Esophagus squamous epithelium (tissue), 5 donors: ENCODE measurements at places on chromosomes 6 and 20.

GRCh38 chr20:17868151-17868550 lies 100.4 kb downstream of the SNX5 start:
- no peak for DNase-seq

DNA sequence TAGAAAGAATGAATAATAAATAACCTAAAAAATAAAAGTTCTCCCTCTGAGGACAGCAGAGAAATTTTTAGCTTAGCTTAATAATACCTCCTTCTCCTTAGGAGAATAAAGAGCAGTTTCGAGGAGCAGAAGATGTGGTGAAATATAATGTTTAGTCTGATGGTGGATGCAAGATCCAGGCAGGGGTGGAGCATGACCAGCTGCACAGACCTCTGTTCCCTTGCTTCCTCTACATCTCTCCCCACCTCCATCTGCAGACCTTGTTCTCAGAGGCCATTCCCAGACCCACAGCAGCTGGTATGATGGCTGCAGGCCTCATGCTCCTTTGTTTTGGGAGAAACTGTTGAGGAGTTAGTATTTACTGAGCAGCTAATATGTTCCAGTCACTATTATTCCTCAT lies 1.5 kb downstream of the BTN3A2 start:
- DNase-seq: no peak

- DNase-seq: no peak
Measured at GRCh38 chr6:36337814-36338213, 1.1 kb upstream of the BNIP5 start.

DNA sequence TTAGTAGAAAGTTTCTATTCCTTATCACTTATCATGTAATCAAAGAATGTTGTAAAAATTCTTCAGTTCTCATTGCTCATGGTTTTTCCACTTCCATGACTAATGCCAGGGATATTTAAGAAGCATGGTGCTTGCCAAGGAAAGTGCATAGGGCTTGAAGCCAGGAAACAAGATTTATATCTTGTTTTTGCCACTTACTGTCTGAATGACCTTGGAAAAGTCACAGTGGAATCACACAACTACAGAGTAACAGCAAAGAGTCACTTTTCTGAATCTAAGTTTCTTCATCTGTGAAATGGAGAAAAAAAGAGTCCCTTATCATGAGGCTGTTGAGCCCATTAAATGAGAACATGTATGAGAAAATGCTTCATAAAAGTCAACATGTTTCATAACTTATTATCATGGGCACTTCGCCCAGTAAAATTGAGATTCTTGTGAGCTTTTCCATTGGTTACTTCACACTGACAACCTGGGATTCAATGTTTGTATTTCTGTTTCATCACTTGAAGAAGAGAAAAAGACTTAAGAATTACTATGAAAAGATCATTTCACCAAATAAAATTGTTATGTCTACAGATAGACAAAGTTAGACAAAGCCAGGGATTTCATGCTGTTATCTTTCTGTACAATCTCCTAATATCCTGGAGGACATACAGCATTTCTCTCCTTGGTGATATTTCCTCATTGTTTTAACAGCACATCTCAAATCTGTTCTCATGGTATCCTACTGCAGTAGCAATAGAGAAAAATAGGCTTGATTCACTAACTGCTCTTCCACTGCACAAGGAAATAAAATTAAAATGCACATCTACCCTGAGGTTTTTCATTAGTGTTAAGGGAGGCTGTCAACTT lies 7.6 kb upstream of the BMP5 start:
- no peak for DNase-seq

DNA sequence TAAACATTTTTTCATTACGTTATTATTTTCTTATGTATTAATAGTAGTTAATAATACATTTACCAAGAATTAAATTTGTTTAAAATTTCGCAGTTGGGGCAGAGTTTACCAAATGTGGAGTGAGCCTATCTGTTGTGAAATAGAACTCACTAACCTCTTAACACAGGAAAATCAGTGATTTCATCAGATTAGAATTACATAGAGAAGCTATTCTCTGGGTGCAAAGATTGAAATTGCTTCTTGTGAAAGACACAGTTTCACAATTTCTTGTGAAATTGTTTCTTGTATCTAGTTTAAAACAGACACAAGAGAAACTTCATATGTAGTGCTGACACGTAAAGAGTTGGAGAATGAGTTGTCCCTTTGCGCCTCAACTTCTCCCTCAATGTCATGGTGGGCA lies 69.4 kb upstream of the PRL start:
- DNase-seq: no peak

GRCh38 chr20:4836935-4837334 lies 115.2 kb downstream of the PRND start:
- no peak for DNase-seq

DNA sequence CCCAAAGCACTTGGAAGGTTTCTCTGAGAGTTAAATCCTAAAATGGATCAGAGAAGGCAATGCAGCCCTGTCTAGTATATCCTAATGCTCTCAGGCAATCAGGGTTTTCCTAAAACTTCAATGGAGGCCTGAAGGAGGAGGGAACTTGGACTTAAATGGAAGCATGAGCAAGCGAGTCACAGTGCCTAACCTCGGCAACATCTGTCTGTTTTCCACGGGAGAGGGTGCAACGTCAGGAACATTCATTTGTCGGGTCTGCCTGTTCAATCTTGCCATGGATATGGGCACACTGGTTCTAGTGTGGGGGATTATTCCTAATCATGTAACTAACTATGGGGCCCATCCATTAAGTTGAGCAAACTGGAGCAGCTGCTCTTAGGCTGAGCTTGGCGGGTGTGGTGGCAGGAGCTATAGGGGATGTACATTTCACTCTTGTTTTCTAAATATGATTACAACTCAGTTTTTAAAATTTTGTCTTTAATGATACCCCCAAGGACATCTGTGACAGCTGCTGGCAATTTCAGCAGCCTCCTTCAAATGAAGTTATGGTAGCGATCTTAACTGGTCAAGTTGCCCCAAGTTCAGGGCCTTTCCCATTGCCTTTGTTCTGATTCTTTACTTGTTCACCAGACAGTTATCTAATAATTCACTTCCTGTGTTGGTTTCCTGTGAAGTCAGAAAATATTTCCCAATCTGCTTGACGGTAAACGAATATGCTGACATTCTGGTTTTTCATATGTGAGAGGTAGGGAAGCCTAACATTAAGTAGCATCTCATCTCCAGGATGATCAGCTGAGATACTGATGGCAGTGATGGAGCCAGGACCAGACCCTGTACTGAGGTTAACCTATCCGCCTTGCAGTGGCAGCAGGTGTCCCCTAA lies 21.6 kb downstream of the DSE start:
- DNase-seq: no peak

DNA sequence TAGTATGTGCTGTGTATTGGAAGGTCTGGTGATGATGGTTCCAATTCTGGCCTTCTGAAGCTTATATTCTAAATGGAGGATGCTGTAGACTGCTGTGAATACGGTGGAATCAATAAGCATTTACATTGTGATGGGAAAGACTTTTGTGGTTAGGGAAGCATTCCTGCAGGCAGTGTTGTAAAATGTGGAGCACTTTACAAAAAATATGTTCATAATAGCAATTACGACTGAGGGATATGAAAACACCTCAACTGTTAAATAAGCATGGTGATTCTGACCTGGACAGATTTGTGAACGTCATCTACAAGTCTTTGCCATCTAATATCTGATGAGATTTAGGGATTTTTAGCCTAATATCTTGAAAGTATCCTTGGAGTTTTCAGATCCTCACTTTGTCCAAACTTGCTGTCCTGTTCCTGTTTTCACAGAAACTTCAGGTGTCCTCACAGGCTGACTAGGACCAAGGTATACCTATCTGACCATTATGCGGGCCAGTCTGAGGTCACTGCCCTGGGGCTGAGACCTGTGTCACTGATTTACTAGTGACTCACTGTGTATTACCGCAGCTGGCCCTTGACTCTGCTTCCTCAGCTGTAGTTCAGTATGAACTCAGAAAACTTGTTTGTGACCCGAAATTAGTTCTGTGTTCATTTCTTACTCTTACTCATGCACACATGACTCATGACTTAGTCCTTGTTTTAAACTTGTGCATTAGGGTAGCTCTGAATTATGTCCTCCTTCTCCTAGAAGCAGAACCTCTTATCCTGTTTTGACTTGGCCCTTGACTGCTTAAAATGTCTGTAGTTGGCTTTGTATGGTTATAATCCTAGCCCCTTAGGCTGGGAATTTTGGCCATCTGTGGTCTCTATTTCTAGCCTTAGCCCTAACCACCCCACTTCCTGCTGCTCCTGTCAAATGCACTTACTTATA lies 343.0 kb downstream of the CDKAL1 start:
- DNase-seq: peak; percentile 1

GRCh38 chr6:46411456-46412197 lies 79.6 kb downstream of the RCAN2 start:
- no peak for DNase-seq

DNA sequence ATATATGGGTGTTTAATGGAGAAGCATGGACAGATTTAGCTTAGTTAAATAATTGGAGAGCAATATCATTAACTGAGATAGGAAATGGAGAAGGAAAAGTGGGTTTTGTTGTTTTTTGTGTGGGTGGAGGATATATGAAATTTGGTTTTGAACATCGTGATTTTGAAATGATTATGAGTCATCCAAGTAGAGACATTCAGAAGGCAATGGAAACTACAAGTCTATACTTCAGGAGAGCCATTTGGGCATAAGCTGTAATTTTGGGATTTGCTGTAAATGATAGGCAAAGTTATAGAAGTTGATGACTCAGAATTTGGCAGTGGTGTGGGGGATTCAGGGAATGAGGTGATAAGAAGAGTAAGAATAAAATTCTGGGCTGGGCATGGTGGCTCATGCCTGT lies 27.4 kb upstream of the FAM135A start:
- DNase-seq: no peak

DNA sequence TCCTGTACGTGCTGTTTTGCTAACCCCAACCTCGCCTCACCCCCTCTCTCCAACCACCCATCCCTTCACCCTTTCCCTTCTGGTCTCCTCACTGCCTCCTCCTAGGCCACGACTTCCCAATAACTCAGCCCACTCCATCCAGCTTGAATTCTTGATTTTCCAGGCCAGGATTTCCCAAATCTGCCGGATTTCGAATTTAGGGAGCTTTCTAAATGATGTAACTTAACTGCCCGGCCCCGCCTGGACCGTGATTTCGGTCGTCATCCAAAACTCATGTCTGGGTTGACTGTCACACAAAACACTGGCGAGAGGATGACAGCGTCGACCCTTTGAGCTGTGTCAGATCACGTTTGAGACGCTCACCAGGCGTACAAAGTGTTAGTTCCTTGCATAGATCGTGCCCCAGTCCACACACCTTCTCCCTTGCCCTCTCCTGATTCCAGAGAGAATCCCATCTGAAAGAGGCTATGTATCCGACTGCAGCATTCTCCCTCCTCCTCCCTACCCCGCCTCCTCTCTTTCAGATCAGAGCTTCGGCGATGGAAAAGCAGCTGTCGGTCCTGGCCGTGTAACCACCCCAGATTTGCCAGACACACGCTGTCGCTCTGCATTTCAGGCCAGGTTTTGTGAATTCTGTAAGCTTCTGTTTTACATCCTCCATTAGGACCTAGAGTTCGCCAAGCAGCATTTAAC lies 168.2 kb downstream of the GPX5 start:
- DNase-seq: no peak

- no peak for DNase-seq
Measured at GRCh38 chr20:25040438-25040831, 17.5 kb downstream of the ACSS1 start.

DNA sequence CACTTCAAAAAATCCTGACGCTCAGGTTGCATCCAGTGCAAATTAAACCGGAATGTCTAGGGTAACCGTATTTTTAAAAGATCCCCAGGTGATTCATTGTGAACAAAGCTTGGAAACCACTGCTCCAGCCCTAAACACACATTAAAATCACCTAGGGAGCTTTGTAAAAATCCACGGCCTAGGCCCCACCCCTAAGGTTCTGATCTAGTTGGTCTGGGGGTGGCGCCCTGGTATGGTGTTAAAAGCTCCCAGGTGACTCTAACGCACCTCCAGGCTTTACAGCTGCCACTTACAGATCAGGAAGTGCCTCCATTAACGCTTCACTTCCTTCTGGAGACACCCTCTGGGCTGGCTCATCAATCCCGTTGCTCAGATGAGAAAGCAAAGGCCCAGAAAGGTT lies 92.2 kb downstream of the GRM4 start:
- no peak for DNase-seq

DNA sequence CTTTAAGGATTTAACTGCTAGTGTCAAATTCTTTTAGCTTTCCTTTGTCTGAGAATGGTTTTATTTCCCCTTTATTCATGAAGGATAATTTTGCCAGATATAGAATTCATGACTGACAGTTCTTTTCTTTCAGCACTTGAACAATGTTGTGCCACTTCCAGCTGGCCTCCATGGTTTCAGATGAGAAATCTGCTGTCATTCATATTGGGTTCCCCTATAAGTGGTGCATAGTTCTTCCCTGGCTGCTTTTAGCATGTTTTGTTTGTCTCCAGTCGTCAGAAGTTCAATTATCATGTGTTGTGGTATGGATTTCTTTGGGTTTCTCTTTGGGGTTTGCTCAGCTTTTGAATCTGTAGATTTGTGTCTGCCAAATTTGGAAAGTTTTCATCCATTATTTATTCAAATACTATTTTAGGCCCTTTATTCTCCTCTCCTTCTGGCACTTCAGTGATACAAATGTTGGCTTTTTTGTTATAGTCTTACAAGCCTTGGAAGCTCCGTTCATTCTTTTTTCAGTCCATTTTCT lies 76.3 kb upstream of the TGM3 start:
- DNase-seq: no peak

GRCh38 chr6:104505838-104506237 lies 353.9 kb downstream of the HACE1 start:
- DNase-seq: no peak

- no peak for DNase-seq
Measured at GRCh38 chr6:107655864-107656263, 165.9 kb downstream of the SOBP start.

GRCh38 chr6:30828027-30828962 lies 56.0 kb upstream of the DDR1 start:
- DNase-seq: no peak

DNA sequence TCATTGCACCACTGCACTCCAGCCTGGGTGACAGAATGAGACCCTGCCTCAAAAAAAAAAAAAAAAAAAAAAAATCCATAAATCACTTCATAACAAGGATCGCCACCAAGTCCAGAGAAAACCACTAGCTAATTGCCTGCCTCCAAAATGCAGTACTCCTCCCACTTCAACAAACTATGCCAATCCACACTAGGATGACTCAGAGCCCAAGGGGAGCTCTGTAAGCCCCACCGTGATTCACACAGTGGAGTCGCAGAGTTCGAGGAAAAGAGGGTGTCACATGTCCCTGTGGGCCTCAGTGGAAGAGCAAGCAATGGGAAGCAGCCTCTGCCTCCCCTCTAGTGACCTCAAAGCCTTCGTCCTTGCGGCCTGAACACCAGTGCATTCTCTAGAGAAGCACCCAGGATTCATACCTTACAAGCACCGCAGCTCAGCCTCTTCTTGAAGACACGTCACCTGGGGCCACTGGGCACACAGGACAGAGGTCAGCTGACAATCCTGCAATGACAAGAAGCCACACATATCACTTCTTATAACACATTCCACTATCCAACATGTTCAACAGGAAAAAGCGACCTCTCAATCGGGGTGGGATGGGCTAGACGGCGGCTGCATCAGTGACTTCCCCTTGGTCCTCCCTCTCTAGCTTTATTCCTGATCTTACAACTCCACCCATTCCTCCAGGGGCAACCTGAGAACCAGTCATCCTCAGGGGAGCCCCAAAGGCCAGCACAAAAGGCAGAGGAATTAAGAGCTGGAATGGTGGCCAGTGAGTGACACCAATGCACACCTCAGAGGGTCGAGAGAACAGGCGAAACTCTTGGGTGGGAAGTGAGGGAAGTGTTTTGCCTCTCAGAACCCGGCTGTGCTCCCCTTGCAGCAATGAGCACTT lies 8.9 kb downstream of the SNHG17 start:
- no peak for DNase-seq

GRCh38 chr6:30091577-30092381 lies 16.2 kb upstream of the RNF39 start:
- no peak for DNase-seq
